Dermis microvascular lymphatic vessel endothelial cell (primary cell): ENCODE measurements at places on chromosomes 12 and 14. TPM values are rescaled to one million over a fixed set of nuclear protein-coding genes. Genes with fewer than 3 reads are reported as not detected.

DNA sequence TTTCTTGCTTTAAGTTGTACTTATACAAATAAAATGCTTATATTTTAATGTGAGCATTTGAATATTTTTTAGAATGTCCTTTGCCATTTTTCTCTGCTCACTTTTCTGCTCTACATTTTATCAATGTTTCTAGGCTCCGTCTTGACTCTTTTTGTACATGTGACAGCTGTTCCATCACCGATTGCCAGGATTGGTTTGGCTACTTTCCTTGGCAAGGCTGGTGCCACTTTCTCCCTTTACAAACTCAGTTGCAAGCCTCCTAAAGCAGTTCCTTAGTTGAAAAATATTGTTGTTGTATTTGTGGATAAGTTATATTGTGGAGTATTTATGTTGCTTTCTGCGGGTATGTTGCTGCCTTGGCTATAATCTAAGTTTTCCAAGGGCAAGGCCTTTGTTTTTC lies 63.4 kb downstream of the DACT1 start:
- DNase-seq, result no peak

DNA sequence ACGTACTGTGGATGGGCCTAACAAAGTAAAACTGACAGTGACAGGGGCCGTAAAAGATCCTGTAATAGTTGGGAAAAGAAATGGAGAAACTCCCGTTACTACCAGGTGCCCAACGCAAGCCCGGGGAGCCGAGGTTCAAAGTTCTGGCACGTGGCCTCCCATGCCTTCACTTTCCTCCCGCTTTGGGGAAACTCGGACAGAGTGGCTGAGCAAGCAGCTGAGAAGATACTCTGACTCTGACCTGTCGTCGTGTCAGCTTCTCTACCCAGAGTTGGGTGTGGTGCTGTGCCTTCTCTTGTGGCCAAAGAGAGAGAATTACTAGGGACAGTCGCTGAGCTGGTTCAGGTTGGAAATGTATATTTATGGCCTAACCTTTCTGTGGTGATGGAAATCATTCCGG lies 1.7 kb downstream of the B4GALNT3 start:
- DNase-seq, result no peak

DNA sequence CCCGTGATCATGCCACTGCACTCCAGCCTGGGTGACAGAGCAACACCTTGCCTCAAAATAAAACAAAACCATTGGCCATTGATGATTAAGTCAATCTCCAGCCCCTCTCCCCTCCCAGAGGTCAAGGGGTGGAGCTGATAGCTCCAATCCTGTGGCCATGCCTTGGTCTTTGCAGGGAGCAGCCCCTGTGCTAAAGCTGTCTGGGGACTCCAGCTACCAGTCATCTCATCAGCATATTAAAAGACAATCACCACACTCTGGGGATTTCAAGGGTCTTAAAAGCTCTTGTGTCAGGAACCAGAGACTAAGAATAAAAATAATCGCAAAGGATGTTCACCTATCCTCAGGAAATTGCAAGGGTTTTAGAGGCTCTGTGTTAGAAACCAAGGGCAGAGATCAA lies 30.6 kb downstream of the HCAR2 start:
- DNase-seq, result no peak

DNA sequence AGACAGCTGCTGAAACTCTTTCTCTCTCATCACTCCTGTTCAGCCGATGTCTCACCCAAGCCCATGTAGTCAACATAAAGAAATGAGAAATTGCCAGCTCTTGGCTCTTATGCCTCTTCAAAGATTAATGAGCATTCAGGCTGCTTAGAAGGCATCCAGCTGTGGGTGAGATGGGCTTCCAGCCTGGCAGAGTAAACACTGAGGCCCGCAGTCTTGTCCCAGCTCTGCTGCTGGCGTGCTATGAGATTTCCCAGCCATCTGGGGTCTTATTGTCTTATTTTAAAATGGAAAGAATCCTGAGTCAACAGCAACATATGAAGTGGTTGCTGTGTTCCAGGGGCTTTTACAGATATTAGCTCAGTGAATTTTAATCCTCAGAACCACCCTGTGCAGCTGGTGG lies 12.6 kb downstream of the RXYLT1 start:
- DNase-seq, result no peak

DNA sequence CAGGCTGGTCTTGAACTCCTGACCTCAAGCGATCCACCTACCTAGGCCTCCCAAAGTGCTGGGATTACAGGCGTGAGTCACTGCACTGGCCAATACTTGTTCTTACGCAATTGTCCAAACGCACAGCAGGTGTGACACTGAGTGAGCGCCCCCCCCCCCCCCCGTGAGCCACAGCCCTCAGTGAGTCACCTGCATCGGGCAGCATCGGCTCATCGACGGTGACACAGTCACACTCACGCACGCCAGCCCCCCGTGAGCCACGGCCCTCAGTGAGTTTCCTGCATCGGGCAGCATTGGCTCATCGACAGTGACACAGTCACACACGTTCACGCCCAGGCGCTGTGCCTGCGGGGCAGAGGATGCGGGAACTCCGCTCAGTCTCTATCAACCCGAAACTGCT lies 42.5 kb downstream of the GALNT9 start:
- DNase-seq, result no peak

- no peak for DNase-seq
These were observed 254.4 kb upstream of the CCDC196 start for GRCh38 chr14:66231820-66232219.

GRCh38 chr12:112606611-112607365 lies 184.8 kb upstream of the RPH3A start:
- no peak for DNase-seq

- DNase-seq, result no peak
These were observed 129.6 kb downstream of the GRIN2B start for GRCh38 chr12:13851828-13852227.

DNA sequence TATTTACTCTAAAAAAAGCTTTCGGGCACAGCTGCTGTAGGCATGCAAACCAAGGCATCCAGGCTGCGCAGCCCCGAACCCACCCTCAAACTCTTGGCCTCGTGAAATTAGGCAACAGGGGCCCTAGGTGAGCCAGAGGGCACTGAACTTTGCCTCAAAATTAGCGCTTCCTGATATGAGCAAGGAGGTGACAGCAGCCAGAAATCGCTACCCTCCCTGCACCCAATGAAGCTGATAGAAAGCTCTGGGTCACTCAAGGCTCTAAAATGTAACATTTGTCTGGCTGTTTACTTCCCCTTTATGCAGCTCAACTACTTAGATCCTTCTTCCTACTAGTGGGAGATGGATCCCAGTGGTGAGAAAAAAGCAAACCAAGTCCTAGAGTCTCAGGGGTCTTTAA lies 61.8 kb downstream of the PITPNM2 start:
- no peak for DNase-seq

The MYF6 gene
- total RNA-seq, result not detected in 2 replicates

The OSBPL8 gene
- total RNA-seq, result 26.8 and 36.9 TPM in 2 replicates

The DDIT3 gene
- total RNA-seq, result 6.2 and 10.1 TPM in 2 replicates

The MED13L gene
- 38.1 and 54.1 TPM in 2 replicates for total RNA-seq
